ENCODE measurements at places on chromosomes 6 and 20. TPM values are rescaled to one million over a fixed set of nuclear protein-coding genes. Genes with fewer than 3 reads are reported as not detected.

- H3K27me3 ChIP-seq = no peaks in the 10 kb centered on the region
- DNase-seq = no peak
- H3K4me1 ChIP-seq = peaks cover 17% of the 10 kb centered on the region
- peaks cover 3% of the 10 kb centered on the region for H3K36me3 ChIP-seq
- no peak overlapping the region for H3K4me3 ChIP-seq
Observed at GRCh38 chr20:41411391-41411847, 44.8 kb upstream of the EMILIN3 start.

DNA sequence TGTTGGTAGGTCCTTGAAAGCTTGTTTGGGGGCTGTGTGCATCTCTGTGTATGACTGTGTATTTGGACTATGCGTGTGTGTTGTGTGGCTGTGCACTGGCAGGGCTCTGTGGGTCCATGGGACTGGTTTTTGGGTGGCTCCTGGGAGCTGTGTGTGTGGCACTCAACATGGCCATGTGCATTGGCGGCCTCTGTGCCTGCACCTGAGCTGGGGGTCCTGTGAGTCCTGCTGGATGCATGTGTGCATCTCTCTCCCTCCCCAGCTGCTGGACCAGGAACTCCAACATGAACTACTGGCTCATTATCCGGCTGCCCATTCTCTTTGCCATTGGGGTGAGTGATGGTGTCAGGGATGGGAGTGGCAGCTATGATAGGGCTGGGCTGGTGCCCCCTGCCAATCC lies 30.1 kb downstream of the GLP1R start:
- no peaks in the 10 kb centered on the region for H3K27me3 ChIP-seq
- no peaks in the 10 kb centered on the region for H3K36me3 ChIP-seq
- no peak overlapping the region for H3K4me3 ChIP-seq
- DNase-seq = no peak
- H3K4me1 ChIP-seq = no peaks in the 10 kb centered on the region

Gene STK35
- 12.1 TPM for total RNA-seq

- no peaks in the 10 kb centered on the region for H3K27me3 ChIP-seq
- no peak overlapping the region for H3K4me3 ChIP-seq
- H3K27ac ChIP-seq = no peak overlapping the region
- no peaks in the 10 kb centered on the region for H3K36me3 ChIP-seq
- no peak for DNase-seq
Observed at GRCh38 chr6:29547573-29547972, 12.0 kb downstream of the UBD start.

DNA sequence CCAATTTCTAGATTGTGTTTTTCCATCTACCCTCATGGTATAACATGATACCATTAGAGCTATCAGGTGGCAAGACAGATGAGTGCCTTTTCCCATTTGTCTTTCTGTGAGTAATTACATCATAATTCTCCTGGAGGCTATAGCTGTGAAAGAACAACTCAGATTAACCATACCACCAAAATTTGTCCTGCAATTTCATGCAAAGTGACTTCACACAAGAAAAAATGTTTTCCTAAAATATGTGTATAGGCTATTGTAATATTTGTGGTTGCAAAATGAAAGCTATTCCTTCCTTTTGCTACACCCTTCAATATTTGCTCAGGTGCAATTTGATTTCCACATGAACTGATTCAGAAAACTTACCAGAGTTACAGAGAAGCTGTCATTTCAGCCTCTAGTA lies 547.7 kb upstream of the ID4 start:
- no peak overlapping the region for H3K27ac ChIP-seq
- no peaks in the 10 kb centered on the region for H3K27me3 ChIP-seq
- H3K4me1 ChIP-seq = no peaks in the 10 kb centered on the region

GRCh38 chr6:115064680-115065079 lies 721.9 kb upstream of the HS3ST5 start:
- H3K27ac ChIP-seq = no peak overlapping the region
- DNase-seq = no peak
- no peaks in the 10 kb centered on the region for H3K27me3 ChIP-seq
- H3K4me1 ChIP-seq = no peaks in the 10 kb centered on the region

DNA sequence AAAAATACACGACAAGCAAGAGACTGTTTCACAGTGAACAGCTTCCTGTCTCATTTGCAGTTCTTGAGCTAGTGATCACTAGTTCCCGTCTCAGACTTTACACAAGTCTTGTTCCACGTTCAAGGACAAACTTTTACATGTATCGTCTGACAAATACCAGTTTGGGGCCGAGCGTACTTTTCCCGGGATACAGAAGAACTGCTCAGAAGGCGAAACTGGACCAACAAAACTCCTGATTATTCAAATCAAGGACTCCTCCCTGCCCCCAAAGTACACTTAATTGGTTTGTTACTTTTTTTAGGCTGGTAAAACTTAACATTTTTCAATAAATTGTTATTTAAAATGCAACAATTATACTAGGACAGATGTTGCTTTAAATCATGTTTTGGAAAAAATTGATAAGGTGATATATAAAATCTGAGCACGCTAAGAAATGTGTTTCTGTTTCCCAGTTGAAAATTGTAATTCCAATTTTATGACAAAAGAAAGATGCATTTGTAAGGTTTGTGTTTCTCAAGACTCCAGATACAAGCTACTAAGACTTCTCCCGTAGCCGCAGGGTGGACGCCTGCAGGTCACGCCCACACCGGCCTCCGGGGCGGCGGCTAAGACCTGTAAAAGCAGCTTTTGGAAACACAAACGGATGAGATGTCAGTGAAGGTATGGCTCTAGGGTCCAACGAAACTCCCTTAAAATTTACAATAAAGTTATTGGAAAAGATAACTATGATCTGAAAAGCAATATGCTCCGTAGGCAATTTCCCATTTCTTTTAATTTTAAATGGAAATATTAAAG lies 16.8 kb upstream of the TCFL5 start:
- H3K4me3 ChIP-seq = no peak overlapping the region
- H3K27ac ChIP-seq = no peak overlapping the region
- H3K4me1 ChIP-seq = peaks cover 32% of the 10 kb centered on the region
- DNase-seq = no peak
- peaks cover 24% of the 10 kb centered on the region for H3K36me3 ChIP-seq

- H3K4me1 ChIP-seq = peaks cover 22% of the 10 kb centered on the region
- DNase-seq = no peak
- no peak overlapping the region for H3K4me3 ChIP-seq
- H3K36me3 ChIP-seq = no peaks in the 10 kb centered on the region
- H3K27me3 ChIP-seq = no peaks in the 10 kb centered on the region
- H3K27ac ChIP-seq = no peak overlapping the region
Observed at GRCh38 chr20:8330785-8331695, 199.0 kb downstream of the PLCB1 start.

DNA sequence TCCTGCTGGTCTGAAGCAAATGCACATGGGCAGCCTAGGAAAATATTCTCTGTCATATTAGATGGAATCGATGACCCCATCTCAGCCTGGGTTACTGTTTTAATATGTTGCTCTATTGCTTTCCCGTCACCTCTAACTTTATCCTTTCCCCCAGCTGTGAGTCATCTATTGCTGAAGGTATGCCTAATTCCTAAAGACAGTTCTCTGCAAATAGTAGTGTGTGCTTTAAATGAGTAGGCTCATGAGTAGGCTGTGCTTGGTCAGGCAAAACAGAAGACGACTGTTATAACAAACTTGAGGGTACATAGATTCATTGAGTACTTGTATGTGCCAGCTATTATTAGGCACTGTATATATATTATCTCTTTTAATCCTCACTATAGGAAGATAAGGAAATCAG lies 47.2 kb downstream of the CTNNBL1 start:
- H3K4me1 ChIP-seq = no peaks in the 10 kb centered on the region
- DNase-seq = no peak
- H3K27ac ChIP-seq = no peak overlapping the region
- peaks cover 27% of the 10 kb centered on the region for H3K36me3 ChIP-seq
- H3K27me3 ChIP-seq = no peaks in the 10 kb centered on the region
- no peak overlapping the region for H3K4me3 ChIP-seq

GRCh38 chr6:74851596-74851995 lies 354.3 kb downstream of the COL12A1 start:
- no peak for DNase-seq
- no peaks in the 10 kb centered on the region for H3K36me3 ChIP-seq
